ENCODE measurements at places on chromosomes 16 and 17.

- DNase-seq = no peak
Measured at GRCh38 chr16:24805484-24805883, 40.3 kb upstream of the SLC5A11 start.

GRCh38 chr16:73730481-73731090 lies 566.0 kb upstream of the PSMD7 start:
- no peak for DNase-seq

DNA sequence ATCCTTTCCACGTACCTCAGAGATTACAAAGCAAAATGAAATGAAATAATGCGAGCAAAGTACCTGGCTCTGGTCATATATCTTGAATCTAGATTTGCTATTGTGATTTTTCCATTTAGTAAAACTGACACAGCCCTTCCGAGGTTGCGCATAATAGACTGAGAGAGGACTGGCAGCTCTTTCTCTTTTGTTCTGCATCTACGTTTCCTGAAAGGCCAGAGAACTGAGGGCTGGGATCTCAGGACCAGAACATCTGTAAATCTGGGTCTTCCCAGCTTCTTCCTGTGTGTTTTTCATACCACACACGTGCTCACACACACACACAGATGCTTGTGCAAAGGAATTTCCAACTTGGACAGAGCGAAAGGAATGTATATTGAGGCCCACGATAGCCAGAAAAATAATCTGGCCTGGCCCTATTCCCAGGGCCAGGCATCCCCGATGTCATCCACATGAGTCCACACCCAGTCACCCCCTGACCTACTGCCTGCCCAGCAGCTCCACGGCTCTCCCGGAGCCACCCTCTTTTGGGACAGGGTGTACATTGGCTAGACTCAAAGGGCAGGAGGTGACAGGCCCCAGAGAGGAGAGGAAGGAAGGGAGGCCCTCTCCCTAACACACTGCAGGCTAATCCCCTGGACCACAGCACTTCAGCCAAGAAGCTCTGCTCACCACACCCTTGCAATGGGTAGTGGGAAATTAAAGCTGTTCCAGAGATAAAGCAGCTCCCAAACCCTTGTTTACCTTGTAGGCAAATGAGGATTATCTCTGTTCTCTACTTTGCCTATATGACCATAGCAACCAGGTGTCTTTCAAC lies 41.8 kb downstream of the NOL11 start:
- no peak for DNase-seq

GRCh38 chr17:81922566-81923301 lies 4.8 kb upstream of the SIRT7 start:
- DNase-seq = no peak

DNA sequence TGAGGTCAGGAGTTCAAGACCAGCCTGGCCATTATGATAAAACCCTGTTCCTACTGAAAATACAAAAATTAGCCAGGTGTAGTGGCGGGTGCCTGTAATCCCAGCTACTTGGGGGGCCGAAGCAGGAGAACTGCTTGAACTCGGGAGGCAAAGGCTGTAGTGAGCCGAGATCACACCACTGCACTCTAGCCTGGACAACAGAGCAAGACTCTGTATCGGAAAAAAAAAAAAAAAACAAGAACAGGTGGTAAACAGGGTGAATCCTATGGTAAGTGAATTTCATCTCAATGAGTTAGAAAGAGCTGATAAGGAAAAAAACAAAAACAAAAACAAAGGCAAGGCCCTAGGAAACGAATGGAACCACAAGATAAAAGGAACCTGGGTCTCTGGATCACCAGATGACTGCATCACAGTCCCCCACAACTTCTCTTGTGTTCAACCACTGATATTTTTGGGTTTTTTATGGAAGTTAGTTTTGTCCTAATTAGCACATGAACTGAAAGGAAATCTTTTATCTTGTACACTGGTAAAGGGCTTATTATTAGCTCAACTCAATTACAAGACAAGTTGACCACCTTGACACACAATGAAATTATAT lies 21.0 kb downstream of the GLG1 start:
- DNase-seq = no peak

- no peak for DNase-seq
Measured at GRCh38 chr17:46943501-46944393, 20.8 kb downstream of the GOSR2 start.

Measured in effector memory CD8-positive, alpha-beta T cell (primary cell).